ENCODE measurements at places on chromosomes 1 and 21. TPM values are rescaled to one million over a fixed set of nuclear protein-coding genes. Genes with fewer than 3 reads are reported as not detected.

GRCh38 chr1:183327434-183328290 lies 90.5 kb downstream of the NMNAT2 start:
- no peak for DNase-seq

- peak; percentile 74 for DNase-seq
These were observed 11.5 kb downstream of the ADAMTSL4 start for GRCh38 chr1:150560576-150561253.

GRCh38 chr1:201585901-201586300 lies 47.0 kb downstream of the NAV1 start:
- DNase-seq: no peak

- DNase-seq: no peak
These were observed 1.4 kb downstream of the PBXIP1 start for GRCh38 chr1:154954541-154954940.

GRCh38 chr1:169670836-169671235 lies 40.6 kb downstream of the SELL start:
- no peak for DNase-seq

DNA sequence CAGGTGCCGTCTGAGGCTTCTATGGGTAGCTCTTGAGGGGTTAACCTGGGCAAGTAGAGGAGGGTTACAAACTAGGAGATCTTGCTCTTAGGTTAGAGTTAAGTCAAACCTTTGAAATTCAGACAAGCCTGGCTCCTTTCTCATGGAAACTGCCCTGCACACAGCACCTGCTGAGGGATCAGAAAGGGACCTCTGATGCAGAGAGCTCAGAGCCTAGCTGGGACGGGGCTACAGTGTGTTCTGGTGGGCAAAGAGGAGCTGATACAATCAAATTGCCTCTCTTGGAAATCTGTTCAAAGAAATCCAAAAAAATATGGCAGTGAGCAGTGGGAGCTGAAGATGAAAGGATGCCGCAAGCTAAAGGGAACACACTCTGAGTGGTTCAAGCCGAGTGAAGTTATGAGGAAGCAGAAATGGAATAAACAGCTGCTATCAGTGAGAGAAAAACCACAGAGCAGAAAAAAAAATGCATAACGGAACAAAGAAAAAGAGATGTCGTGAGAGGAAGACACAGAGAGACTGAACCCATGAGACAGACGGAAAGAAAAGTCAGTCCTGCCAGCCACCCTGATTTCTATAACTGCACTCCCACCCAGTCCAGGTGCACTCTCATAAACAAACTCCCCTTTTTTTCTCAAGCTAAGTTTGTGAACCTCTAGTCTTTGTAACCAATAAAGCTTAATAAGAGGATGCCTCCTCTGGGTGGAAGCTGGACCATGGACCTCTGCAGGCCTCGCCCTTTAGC lies 26.6 kb downstream of the PAFAH2 start:
- no peak for DNase-seq

DNA sequence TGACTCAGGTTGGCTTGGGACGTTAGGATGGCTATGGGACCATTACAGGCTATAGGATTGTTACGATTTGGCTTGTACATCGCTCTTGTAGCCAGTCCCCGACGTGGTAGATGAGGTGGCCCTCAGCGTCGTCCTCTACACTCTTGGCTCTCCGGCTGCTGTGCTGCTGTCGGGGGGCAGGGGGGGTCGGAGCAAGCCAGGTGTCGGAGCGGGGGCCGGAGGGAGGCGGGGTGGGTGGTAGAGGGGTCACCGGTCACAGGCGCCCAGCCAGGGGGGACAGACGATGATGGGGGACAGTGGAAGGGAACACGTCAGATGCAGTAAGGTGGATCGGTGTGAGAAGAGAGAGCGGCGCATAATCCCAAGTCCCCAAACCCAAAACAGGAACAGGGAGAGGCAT lies 4.7 kb downstream of the CLK2 start:
- DNase-seq: no peak

- DNase-seq: no peak
These were observed 126.7 kb downstream of the PRRX1 start for GRCh38 chr1:170790651-170791071.

Gene TLR5
- total RNA-seq: 8.1 TPM

Gene DRAM2
- 29.5 TPM for total RNA-seq

Gene LCE3D
- not detected for total RNA-seq
